ENCODE measurements at places on chromosomes 4 and X. TPM values are rescaled to one million over a fixed set of nuclear protein-coding genes. Genes with fewer than 3 reads are reported as not detected.

MSANTD1 gene
- 0.19 TPM for total RNA-seq

MAOA gene
- 599 TPM for total RNA-seq

AMMECR1 gene
- total RNA-seq: 3.0 TPM

BANK1 gene
- 10.9 TPM for total RNA-seq

GYPB gene
- total RNA-seq: not detected

TENM3 gene
- 29.8 TPM for total RNA-seq

CNOT6L gene
- total RNA-seq: 31.3 TPM
